Activated CD4-positive, alpha-beta memory T cell treated with anti-CD3 and anti-CD28 coated beads, Interleukin-2, amount 10 ng/mL, durations not matched to agents 7 days and 5 days (primary cell): ENCODE measurements at places on chromosomes 16 and 17. TPM values are rescaled to one million over a fixed set of nuclear protein-coding genes. Genes with fewer than 3 reads are reported as not detected.

Gene NKD1
- 0.95 TPM for total RNA-seq

Gene GAS7
- total RNA-seq, result 0.23 TPM

Gene KRTAP4-9
- total RNA-seq, result not detected

Gene SLC47A2
- total RNA-seq, result not detected

Gene NAGS
- total RNA-seq, result 1.5 TPM

Gene ST6GALNAC2
- total RNA-seq, result 0.65 TPM

Gene XYLT1
- 34.9 TPM for total RNA-seq

Gene ATP6V0A1
- 5.8 TPM for total RNA-seq

Gene KCNH4
- 0.05 TPM for total RNA-seq

- no peak overlapping the region for H3K27ac ChIP-seq
- peaks cover 7% of the 10 kb centered on the region for H3K27me3 ChIP-seq
- H3K4me3 ChIP-seq, result no peak overlapping the region
- H3K36me3 ChIP-seq, result no peaks in the 10 kb centered on the region
- H3K4me1 ChIP-seq, result no peaks in the 10 kb centered on the region
These were observed 149.5 kb downstream of the TMEM132E start for GRCh38 chr17:34728771-34729310.

DNA sequence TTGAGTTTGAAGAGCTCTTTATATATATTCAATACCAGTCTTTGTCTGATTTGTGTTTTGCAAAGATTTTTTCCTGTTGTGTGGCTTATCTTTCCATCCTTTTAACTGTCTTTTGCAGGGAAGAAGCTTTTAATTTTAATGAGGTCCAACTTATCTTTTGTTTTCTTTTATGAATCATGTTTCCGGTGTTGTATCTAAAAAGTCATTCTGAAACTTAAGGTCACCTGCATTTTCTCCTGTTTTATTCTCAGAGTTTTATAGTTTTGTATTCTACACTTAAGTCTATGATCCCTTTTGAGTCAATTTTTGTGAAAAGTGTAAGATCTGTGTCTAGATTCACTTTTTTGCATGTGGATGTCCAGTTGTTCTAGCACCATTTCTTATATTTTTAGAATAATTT lies 24.6 kb upstream of the COX10 start:
- H3K36me3 ChIP-seq, result peaks cover 28% of the 10 kb centered on the region
- H3K27me3 ChIP-seq, result no peaks in the 10 kb centered on the region
- DNase-seq, result no peak
- no peak overlapping the region for H3K4me3 ChIP-seq
- peaks cover 31% of the 10 kb centered on the region for H3K4me1 ChIP-seq
- peak overlapping the region; percentile 55 for H3K27ac ChIP-seq

DNA sequence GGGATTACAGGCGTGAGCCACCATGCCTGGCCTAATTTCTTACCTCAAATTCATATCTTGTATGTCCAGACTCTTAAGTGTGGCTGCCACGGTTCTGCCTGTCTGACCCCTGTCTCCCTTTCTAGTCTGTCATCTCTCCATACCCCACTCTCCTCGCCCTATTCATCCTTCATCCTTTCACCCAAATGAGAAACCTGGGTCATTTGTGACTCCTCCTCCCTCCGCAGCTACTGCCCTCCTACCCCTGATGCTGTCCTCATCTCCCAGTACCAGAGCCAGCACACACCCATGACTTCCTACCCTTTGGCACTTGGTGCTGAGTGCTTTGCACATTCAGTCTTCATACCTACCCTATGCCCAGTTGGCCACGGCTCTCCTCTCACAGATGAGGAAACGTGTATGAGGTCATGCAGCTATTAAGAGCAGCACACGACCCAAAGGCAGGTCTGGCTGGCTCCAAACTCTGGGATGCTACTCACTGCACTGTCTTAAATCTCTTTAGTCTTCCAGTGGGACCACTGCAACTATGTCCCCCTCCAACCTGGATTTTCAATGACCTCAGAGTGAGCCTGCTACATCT lies 1.6 kb downstream of the SPATA32 start:
- H3K27ac ChIP-seq, result no peak overlapping the region
- H3K4me1 ChIP-seq, result peaks cover 28% of the 10 kb centered on the region
- no peak overlapping the region for H3K4me3 ChIP-seq
- DNase-seq, result no peak

GRCh38 chr17:21528031-21528695 lies 152.0 kb downstream of the KCNJ12 start:
- peaks cover 2% of the 10 kb centered on the region for H3K27me3 ChIP-seq
- H3K36me3 ChIP-seq, result peaks cover 2% of the 10 kb centered on the region
- no peak overlapping the region for H3K4me3 ChIP-seq
- H3K27ac ChIP-seq, result no peak overlapping the region

GRCh38 chr16:54326266-54326662 lies 39.7 kb upstream of the IRX3 start:
- peaks cover 4% of the 10 kb centered on the region for H3K27me3 ChIP-seq
- no peaks in the 10 kb centered on the region for H3K36me3 ChIP-seq
- DNase-seq, result no peak
- no peak overlapping the region for H3K4me3 ChIP-seq
- no peaks in the 10 kb centered on the region for H3K4me1 ChIP-seq

DNA sequence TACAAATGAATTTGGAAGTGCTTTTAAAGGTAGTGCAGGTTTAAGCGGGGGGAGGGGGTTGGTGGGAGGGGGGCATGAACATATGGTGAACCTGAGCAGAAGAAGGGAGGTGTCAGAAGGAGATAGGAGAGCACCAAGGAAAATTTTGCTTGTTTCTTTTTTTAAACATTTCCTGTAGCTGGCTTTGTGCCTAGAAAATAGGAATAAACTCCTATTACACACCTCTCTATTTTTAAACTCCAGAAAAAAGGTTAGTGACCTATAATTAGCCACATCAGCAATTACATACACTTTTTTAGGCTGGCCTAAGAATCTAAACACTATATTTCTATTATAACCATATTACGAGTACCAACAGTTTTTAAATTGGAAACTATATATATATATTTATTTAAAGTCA lies 159.1 kb downstream of the SKAP1 start:
- no peak for DNase-seq
- H3K27ac ChIP-seq, result no peak overlapping the region
- H3K36me3 ChIP-seq, result peaks cover 10% of the 10 kb centered on the region
- H3K4me3 ChIP-seq, result no peak overlapping the region
- peaks cover 6% of the 10 kb centered on the region for H3K4me1 ChIP-seq

DNA sequence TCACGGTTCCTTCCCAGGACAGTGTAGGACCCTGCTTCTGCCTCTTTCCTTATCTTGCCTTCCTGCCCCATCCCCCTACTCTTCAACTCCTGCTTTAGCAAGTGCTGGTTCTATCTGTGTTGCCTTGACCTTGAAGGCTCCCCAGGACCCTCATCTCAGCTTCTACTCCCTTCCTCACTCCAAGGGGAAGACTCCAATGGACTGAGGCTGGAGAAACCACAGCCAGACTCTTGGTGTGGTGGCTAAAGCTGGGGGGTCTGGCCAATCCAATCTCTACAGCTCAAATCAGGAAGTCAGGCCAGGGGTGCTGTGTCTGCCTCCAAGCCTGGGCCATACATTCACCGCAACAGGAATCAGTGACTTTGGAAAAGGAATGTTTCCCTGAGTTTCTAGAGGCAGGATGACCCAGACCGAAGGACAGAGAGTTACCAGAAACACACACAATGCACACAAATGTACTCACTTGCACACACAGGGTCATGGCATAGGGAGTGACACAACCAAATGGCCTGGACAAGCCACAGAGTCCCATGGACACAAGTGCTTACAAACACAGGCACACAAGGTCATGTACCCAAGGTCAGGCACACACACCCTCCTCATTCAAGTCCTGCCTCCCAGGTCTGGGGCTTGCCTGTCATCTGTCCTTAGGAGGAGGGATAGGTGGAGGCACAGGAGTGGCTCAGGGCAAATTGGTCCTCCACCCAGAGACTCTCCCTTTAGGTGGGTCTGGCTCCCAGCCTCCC lies 1.7 kb upstream of the HSD11B2 start:
- H3K36me3 ChIP-seq, result peaks cover 2% of the 10 kb centered on the region
- no peak overlapping the region for H3K27ac ChIP-seq
- H3K4me1 ChIP-seq, result peaks cover 7% of the 10 kb centered on the region
- peaks cover 44% of the 10 kb centered on the region for H3K27me3 ChIP-seq

DNA sequence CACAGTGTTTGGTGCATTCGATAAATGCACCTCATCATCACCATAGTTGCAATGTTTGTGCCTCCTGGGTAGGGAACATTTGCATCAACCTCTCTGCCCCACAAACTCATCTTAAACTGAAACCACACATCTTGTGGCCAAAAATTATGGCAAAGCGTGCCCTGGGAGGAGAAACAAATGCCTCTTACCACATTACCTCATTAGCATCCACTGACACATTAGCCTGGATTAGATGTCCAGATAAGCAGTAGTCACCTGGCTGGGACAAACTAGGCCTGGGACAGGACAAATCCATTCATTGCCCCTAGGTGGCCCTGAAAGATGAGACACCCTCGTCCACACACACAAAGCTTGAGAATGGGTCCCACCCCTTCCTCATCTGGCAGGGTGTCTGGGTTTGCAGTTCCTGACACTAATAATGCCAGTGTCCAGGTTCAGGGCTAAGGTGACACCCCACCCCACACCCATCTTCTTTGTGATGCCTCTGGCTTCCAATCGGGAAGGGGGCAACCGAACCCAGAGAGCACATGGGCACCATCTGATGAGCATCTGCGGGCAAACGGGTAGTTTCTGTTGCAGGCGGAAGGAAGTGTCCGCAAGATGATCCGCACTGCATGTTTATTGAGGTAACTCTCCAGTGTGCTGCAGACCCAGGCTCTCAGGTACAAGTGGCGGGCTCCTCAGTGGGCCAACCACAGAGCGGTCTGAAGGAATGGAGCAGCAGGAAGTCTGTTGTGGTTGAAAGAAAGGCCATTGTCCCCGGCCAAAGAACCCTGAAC lies 8.6 kb downstream of the XYLT1 start:
- no peaks in the 10 kb centered on the region for H3K27me3 ChIP-seq
- H3K27ac ChIP-seq, result no peak overlapping the region
- H3K36me3 ChIP-seq, result peaks cover 68% of the 10 kb centered on the region
- peaks cover 48% of the 10 kb centered on the region for H3K4me1 ChIP-seq
- DNase-seq, result no peak

DNA sequence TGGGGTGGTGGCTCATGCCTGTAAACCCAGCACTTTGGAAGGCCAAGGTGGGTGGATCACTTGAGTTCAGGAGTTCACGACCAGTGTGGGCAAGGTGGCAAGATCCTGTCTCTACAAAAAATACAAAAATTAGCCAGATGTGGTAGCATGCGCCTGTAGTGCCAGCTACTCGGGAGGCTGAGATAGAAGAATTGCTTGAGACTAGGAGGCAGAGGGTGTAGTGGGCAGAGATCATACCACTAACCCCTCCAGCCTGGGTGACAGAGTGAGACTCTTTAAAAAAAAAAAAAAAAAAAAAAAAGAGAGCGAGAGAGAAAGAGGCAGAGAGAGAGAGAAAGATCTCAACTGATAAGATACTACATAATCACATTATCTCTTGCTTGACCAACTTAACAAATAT lies 45.9 kb downstream of the KANSL1 start:
- H3K27me3 ChIP-seq, result no peaks in the 10 kb centered on the region
- H3K4me3 ChIP-seq, result no peak overlapping the region
- peaks cover 33% of the 10 kb centered on the region for H3K36me3 ChIP-seq
- peak overlapping the region; percentile 37 for H3K27ac ChIP-seq
- H3K4me1 ChIP-seq, result peaks cover 73% of the 10 kb centered on the region

- H3K27ac ChIP-seq, result peak overlapping the region; percentile 42
- H3K4me3 ChIP-seq, result no peak overlapping the region
- no peak for DNase-seq
- peaks cover 44% of the 10 kb centered on the region for H3K36me3 ChIP-seq
- H3K27me3 ChIP-seq, result no peaks in the 10 kb centered on the region
These were observed 25.8 kb downstream of the STAT3 start for GRCh38 chr17:42362245-42362961.

- H3K27ac ChIP-seq, result no peak overlapping the region
- no peaks in the 10 kb centered on the region for H3K36me3 ChIP-seq
- peaks cover 45% of the 10 kb centered on the region for H3K27me3 ChIP-seq
- no peak for DNase-seq
These were observed 12.2 kb upstream of the MRPS23 start for GRCh38 chr17:57861790-57862693.

DNA sequence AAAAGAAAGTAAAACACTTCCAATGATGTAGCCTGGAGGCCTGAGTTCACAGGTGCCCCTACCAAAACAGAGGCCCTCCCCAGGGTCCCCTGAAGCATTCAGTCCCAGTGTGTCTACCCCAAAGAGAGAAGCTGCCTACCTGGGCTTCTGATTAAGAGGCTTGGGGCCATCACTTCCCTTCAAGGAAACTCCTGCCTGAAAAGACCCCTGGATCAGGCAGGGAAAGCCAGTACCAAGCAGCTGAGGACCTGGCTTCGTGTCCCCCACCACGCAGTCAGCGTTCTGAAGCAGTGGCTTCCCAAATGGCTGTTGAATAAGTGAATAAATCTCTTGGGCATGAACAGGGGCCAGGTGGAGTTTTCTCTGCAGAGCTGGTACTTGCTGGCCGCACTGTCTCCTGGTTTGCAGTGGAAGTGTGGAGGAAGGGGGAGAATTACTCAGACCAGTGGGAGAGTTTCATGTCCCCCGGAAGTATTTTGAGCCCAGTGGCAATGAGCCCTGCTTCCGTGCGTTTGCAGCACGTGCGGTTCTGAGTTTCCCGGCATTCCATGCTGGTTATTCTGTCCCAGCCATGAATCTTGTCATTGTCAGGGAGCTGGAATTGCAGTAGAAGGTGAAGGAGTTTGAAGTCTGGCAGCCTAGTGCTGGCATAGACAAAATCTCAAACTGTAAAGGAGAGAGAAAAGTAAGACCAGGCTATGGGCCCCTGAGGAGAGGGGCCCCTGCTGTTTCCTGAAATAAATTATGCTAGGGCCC lies 27.0 kb downstream of the RMI2 start:
- H3K36me3 ChIP-seq, result peaks cover 1% of the 10 kb centered on the region
- peaks cover 8% of the 10 kb centered on the region for H3K4me1 ChIP-seq
- H3K27me3 ChIP-seq, result peaks cover 6% of the 10 kb centered on the region
- DNase-seq, result no peak
- H3K4me3 ChIP-seq, result no peak overlapping the region

DNA sequence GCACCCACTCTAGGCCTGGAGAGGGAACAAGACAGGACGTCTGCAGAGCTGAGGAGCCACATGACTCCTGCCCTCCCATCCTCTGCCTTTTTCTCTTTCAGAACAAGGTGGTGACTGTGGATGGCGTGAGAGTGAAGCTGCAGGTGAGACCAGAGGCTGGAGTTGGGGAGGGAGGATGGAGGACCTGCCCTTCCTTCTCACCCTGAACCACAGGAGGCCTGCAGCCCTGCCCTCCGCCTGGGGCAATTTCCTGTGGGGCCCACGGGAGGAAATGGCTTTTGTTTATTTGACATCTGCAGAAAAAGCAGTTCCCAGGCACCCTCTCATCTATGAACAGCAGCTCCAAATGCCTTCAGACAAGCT lies 5.1 kb downstream of the RAB37 start:
- no peaks in the 10 kb centered on the region for H3K27me3 ChIP-seq
- H3K36me3 ChIP-seq, result peaks cover 31% of the 10 kb centered on the region
- H3K4me3 ChIP-seq, result peak overlapping the region; percentile 69
- peak overlapping the region; percentile 91 for H3K27ac ChIP-seq
